ENCODE measurements at places on chromosomes 3 and 15.

DNA sequence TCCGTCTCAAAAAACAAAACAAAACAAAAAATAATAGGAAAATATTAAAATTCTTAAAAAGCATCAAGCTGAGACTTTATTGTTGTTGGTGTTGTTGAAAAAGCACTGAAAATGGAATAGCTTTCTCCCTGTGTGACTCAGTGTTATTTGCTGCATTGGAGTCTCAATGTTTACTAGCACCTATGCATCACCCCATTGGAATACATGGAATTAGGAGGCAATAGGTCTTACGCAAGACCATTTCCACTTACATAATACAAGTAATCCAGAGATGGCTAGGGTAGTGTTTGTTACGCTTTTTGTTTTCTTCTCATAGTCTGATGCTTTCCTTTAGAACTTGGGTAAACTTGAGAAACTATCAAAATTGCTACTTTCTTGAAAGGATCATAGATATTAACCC, 15.2 kb downstream of the GXYLT2 start:
- no peak for DNase-seq

GRCh38 chr3:55017876-55018275, 90.0 kb upstream of the LRTM1 start:
- no peak for DNase-seq

DNA sequence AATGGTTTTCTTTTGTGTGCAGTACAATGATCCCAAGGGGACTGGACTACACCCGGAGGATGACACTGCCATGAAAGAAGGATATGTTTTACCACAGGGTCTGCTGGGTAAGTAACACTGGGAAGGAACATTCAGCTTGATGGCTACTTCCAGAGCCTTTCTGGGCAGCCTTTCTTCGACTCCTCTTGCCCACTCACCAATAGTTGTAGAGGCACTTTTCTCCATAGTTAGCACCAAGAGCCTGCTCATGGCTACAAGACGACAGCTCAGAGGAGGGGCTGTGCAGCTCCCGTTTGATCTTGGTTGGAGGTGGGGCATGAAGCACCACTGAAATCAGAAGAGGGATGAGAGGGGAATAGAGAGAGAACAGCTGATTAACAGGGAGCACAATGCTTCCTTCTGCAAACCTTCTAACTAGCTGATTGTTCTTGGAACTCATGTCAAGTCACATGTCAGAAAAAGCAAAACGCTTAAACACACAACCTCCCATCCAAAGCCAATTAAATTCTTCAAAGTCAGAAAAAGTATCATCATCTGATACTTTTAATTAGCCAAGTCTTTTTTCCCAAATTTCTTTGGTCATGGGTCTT, 27.9 kb downstream of the ETV5 start:
- no peak for DNase-seq

DNA sequence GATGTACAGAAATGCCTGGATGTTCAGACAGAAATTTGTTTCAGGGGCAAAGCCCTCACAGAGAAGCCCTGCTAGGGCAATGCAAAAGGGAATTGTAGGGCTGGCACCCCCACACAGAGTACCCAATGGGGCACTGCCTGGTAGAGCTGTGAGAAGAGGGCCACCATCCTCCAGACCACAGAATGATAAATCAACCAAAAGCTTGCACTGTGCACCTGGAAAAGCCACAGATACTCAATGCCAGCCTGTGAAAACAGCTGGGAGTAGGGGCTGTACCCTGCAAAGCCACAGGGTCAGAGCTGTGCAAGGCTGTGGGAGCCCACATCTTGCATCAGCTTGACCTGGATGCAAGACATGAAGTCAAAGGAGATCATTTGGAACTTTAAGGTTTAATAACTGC, 477.9 kb upstream of the NECTIN3 start:
- DNase-seq: no peak

DNA sequence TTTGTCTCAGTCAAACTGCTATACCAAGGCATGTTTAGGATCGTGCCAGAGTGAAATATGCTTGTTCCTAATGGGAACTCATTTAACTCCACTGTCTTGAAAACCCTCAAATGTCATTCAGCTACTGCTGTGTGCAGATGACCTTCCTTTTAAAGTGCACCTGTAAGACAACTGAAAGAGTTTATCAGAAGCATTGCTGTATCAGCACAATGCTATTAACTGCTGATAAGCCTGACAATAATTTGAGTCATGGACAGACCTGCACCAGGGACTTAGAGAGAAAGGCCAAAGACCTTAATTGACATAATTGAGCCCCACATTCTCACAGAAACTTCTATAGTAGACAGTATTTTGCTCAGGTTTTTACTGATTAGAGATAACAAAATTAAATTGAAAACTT, 557.9 kb downstream of the DIPK2A start:
- DNase-seq: no peak

- peak; percentile 67 for DNase-seq
Measured at GRCh38 chr3:129605922-129606635, 397 bp downstream of the PLXND1 start.

- no peak for DNase-seq
Measured at GRCh38 chr3:46312991-46313390, 40.9 kb upstream of the CCR2 start.

DNA sequence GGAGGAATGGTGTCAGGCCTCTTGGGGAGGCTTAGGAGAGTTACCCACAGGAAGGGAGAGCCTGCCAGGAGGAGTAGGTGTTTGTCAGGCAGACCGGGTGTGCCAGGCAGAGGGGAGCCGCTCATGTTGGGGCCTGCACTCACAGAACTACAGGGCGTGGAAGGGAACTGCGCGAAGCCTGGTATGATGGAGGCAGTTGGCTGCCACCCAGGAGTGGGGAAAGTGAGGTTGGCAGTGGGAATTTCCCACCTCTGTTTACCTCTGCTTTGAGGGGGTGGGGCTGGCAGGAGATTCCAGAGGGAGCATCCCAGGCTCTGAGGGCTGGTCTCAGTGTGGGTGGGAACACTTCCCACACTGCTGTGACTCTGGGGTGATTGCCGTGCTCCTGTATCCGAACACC, 99.9 kb downstream of the SLCO3A1 start:
- no peak for DNase-seq

DNA sequence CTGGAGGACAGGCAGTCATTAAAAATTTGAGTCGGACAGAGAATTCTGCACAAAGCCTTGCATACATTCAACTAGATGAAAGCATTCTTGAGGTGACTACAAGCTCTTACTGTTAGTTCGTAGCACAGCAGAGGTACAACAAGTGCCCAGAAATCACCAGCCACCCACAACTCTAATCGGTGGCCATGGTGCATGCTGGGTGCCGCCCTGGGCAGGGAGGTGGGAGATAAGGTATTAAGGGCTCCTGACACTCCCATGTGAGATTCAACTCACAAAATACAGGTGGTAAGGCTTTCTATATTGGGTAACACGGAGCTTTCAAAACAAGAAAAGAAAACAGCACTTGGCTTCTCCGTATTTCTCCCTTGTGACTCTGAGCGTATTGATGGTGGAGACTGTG, 66.0 kb downstream of the MEIS2 start:
- no peak for DNase-seq

GRCh38 chr3:15630646-15631350, 29.3 kb downstream of the BTD start:
- no peak for DNase-seq

DNA sequence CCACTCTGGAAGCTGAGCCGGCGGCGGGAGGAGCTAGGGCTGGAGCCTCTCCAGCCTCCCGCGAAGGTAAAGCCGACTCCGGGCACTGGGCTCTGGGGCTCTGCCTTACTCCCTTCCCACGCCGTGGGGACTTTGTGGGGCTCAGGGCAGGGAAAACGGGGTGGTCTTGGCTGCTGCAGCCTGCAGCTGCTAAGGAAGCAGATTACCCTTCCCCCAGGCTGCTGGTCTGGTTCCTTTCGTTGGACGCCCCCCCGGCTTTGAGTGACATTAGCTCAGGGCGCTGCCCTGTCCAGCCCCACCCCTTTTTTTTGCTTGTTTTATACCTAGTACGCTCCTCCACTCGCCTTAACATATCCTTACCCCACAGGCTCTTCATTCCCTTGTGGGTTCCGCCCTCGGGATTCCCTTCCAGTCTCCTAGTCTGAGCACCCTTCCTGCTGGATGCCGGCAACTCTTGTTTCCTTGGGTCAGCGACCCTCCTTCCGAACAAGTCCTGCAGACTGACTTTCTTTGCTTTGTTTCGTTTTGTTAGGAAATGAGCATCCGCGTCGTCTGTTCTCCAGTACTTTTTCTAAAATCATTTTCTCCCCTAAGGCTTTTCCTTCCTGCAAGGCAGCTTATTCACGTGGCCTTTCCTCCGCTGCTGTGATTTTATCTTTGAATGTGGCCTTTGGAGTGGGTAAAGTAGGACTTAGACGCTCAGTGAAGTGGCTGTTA, 551 bp downstream of the DNAJC13 start:
- DNase-seq: peak; percentile 70

- DNase-seq: no peak
Measured at GRCh38 chr3:52222319-52223221, 2.9 kb downstream of the TLR9 start.

DNA sequence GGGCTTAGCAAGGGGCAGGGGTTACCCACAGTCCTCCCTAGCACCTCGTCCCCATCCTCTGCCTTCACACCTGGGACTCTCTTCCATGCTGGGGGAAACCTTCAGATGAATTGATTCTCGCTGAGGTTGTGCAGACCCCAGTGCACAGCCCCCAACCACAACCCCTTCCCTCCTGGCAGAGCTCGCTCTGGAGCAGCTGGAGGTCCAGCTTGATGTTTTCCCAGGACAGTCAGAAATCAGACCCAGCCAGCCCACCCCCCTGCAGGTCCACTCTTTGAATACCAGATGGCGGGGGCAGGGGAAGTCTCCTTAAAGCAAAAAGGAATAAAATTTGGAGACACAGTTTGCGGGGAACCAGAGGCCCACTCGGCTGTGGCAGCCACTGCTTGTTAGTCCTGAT, 234.4 kb downstream of the XXYLT1 start:
- DNase-seq: no peak

DNA sequence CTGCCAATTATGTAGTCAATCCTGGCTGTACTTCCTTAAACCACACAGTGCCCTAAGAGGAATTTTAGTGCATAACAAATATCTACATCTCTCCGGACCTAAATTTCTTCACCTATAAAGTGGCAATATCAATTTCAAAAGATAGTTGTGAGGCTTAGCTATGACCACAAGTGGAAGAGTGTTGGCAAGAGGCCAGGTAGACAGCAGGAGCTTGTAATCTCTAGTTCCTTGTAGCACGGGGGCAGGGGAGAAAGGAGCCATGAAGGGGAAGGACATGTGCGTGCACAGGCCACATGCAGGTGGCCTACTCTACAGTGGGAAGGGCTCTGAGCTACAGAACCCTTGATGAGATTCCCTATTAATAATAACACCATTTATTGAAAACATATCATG, 269.7 kb downstream of the ABHD5 start:
- no peak for DNase-seq

GRCh38 chr3:73029321-73029796, 32.1 kb upstream of the EBLN2 start:
- no peak for DNase-seq

- DNase-seq: no peak
Measured at GRCh38 chr3:171789759-171790505, 20.4 kb downstream of the PLD1 start.

- DNase-seq: no peak
Measured at GRCh38 chr3:14279626-14280061, 101.0 kb downstream of the LSM3 start.

- DNase-seq: no peak
Measured at GRCh38 chr3:24315356-24315755, 179.3 kb downstream of the THRB start.

DNA sequence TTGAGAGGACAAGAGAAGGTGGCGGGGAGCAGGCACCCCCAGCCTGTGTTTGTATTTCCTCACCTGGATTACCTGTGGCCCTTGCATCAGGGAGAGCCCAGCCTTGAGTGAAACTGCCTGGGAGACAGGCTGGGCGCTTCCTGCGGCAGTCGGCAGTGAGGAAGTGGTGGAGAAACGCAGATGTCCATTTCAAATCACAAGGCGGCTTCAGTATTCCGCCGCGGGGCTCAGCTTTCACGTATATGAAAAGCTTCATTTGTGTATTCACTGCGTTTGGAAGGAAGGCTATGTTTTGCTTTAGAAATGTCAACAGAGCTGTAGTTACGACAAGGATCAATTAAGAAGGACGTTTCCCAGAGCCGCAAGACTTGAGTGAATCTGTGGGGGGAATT, 167.4 kb upstream of the CTDSPL start:
- DNase-seq: no peak

DNA sequence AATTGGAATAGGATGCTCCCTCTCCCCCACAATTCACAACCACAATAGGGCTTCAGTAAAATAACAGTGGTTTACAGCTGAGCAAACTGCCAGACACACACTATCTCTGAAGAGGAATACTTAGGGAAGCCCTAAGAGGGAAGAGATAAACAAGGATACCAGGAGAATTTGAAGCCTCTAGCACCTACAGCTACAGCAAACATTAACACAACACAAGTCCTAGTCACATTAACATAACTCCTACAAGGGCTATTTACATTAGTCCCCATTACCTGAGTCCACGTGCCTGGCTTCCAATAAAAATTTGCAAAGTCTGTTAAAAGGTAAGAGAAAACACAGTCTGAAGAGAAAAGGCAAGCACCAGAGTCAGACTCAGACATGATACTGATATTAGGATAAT, 346.9 kb upstream of the CDIN1 start:
- DNase-seq: no peak

GRCh38 chr15:65154720-65155119, 21.1 kb upstream of the PDCD7 start:
- no peak for DNase-seq

- DNase-seq: peak; percentile 43
Measured at GRCh38 chr15:81337713-81338157, 13.8 kb upstream of the STARD5 start.

GRCh38 chr3:32432045-32432710, 40.5 kb downstream of the CMTM7 start:
- DNase-seq: no peak

- DNase-seq: no peak
Measured at GRCh38 chr3:59136081-59136480, 86.3 kb upstream of the CFAP20DC start.

- no peak for DNase-seq
Measured at GRCh38 chr15:69797051-69797595, 300.6 kb downstream of the TLE3 start.

- no peak for DNase-seq
Measured at GRCh38 chr3:189727898-189728297, 96.7 kb downstream of the TP63 start.

DNA sequence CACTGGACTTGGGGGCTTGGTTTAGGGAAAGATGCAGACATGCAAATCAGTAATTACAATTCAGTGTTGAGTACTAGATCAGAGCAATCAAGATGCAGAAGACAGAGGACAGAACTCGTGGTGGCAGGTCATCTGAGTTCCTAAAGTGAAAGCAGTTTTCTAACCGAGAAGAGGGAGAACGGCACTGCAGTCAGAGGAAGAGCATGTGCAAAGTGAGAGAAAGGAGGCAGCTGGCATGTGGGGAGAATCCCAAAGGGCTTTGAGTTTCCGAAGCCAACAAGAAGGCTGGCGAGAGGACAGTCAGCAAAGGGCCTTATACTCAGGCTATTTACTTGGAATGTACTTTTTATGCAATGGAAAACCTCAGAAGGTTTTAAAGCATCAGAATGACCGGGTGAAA, 87.0 kb downstream of the ANP32A start:
- DNase-seq: no peak

GRCh38 chr3:139695007-139695406, 17.2 kb upstream of the NMNAT3 start:
- no peak for DNase-seq

GRCh38 chr3:189978753-189979152, 141.9 kb downstream of the P3H2 start:
- no peak for DNase-seq

GRCh38 chr15:63860155-63860554, 26.4 kb upstream of the HERC1 start:
- no peak for DNase-seq

- DNase-seq: no peak
Measured at GRCh38 chr15:89855948-89856347, 37.8 kb downstream of the AP3S2 start.

- DNase-seq: peak; percentile 55
Measured at GRCh38 chr15:93073465-93073952, 15.5 kb downstream of the RGMA start.

Measured in Right ventricle myocardium superior (tissue), 1 donor.